NCI-H2081 (cell line): ENCODE measurements at places on chromosomes 1 and 21.
A peak's percentile ranks its signal among the peaks of the same experiment; 100 is the strongest.

DNA sequence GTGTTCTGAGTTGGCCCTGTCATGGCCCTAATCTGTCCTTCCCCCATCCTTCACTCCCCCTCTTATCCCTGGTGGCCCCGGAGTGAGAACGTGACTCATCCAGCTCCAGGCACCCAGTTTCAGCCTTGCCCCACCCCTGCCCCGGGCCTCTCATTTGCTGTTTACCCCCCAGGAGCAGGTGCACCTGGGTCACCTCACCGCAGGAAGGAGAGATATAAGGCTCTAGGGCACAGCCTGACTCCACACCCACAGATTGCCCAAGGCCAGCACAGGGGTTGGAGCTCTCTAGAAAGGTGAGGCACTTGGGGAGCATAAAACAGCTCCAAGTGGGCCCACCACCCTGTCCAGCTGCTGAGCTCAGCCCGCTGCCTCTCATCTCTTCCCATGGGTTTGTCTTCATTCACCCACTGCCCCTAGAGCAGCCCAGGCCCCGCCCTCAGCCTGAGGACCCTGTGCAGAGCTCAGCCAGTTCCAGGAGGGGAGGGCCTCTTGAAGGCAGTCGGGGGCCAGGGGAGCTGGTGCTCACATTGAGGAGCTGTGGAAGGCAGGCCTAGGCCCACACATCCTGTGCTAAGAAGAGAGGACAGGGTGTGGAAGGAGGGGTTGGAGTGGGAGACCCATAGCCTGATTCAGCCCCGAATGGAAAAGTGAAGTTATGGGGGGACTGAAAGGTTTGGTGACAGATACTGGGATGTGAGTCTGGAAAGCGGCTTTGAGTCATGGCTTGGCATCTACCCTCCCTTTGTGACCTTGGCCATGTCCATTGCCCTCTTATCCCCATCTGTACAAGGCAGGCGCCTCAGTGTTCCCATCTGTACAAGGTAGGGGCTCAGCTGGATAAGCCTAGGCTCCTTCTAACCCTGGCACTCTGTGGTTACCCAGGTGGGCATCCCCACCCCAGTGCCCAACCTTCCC lies 16.1 kb upstream of the GPR37L1 start:
- DNase-seq = peak; percentile 76

GRCh38 chr21:39373634-39374033 lies 24.7 kb upstream of the HMGN1 start:
- DNase-seq = no peak

DNA sequence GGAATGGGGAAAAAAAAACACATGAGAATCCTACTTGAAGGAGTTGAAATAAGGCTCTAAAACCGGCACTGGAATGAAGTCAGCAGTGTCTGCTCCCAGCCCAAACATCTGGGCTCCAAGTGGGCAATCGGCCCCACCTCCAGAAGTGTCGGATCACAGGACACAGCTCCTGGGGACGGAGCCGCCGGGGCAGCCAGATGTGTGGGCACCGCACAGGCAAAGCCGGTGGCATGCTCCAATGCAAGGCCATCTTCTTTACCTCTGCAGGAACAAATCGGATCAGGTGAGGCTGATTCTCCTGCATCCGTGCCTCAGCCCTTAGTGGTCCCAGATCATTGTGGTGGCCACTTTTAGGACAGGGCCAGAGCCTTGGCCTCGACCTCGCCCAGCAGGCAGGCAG lies 156.7 kb downstream of the PRDM16 start:
- DNase-seq = no peak

- DNase-seq = peak; percentile 39
Measured at GRCh38 chr1:63892632-63893395, 119.0 kb downstream of the ROR1 start.

DNA sequence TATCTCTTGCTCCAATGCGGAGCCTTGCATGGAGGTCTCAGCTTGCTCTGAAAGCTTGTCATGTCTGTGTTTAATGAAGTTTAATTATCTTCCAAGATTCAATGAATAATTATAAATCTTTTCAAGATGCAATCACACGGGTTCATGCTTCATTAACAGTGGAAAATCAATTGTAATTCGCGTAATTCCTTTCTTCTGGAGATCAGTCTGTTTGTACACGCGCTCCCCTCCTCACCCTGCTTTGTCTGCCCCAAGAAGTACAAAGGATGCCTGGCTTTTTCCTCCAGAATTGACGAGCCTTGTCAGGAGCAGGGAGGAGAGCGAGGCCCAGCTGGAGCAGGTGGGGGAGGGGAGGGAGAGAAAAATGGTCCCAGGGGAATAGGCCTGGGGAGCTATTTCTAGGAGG lies 65.0 kb upstream of the DISP3 start:
- no peak for DNase-seq

GRCh38 chr21:34890724-34891612 lies 158.1 kb downstream of the RUNX1 start:
- DNase-seq = no peak

- DNase-seq = no peak
Measured at GRCh38 chr1:20893931-20894330, 106.8 kb upstream of the HP1BP3 start.
